Endodermal cell (in vitro differentiated cells): ENCODE measurements at places on chromosomes 13 and 19. TPM values are rescaled to one million over a fixed set of nuclear protein-coding genes. Genes with fewer than 3 reads are reported as not detected.

GRCh38 chr19:58229255-58229639 lies 533 bp downstream of the ZNF544 start:
- DNase-seq, result peak; percentile 81

Gene TBXA2R
- 0.38 to 0.63 TPM (median 0.42 TPM) in 3 replicates for total RNA-seq

Gene DCT
- not detected in 3 replicates for total RNA-seq

- DNase-seq, result no peak
Observed at GRCh38 chr13:35502456-35502855, 26.0 kb upstream of the MAB21L1 start.

DNA sequence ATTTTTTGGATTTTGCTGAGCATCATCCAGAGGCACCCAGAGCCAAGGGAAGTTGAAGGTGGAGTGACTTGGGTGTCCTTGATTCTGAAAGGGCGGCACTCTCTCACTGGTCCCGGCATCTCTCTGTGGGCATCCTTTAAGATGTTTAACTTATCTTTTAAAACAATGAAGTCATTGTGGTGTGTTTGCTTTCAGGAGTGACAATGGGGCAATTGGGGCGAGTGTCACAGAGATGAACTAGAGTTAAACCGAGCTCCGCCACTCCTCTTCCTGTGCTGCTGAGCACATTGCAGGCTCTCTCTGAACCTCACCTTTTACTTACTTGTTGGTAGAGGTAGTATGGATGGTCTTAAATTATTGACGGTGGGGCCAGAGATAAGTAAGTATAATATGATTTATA lies 295.7 kb downstream of the MYO16 start:
- DNase-seq, result peak; percentile 54

Gene SHC2
- 53.7 to 57.5 TPM (median 56.5 TPM) in 3 replicates for total RNA-seq

Gene MAG
- 0.32 TPM in 1 of 2 replicates, not detected in the other for total RNA-seq

Gene SERP2
- total RNA-seq, result 2.4 to 3.5 TPM (median 2.8 TPM) in 3 replicates

Gene ZNF416
- total RNA-seq, result 5.1 to 10.1 TPM (median 9.1 TPM) in 3 replicates

DNA sequence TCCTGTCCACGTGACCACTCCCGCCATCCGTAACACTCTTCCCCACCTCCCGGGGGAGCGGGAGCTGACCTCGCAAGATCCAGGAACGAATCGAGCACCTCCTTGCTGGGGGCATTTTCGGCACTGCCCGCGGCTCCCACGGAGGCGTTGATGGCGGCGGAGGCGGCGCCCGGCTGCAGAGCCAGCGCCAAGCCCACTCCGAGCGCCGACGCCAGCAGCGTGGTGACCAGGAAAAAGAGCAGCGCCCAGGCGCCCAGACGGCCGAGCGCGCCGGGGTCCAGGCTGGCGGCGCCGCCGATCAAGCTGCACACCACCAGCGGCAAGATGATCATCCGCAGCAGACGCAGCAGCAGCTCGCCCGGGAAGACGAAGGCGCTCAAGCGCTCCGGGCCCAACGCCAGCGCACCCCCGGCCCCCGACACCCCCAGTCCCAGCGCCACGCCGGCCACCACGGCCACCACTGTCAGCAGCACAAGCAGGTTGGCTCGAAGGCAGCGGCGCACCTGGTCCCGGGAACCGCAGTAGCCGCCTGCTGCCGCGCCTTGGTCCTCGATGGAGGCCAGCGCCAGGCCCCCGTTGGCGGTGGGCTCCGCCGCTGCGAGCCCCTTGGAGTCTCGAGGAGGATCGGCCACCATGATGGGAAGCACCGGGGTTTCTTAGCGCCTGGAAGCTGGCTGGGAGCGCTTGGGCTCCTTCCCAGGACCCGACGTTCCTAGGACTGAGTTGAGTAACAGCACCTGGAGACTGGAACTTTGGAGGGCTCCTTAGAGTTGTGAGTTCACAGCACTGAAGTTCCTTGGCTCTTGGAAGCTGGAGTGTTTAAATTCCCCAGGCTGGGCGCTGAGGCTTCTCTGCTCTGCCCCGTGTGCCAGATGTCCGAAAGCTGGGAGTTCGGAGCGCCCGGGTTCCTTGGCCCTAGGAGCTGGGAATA lies 798 bp downstream of the SLC1A5 start:
- DNase-seq, result peak; percentile 85

DNA sequence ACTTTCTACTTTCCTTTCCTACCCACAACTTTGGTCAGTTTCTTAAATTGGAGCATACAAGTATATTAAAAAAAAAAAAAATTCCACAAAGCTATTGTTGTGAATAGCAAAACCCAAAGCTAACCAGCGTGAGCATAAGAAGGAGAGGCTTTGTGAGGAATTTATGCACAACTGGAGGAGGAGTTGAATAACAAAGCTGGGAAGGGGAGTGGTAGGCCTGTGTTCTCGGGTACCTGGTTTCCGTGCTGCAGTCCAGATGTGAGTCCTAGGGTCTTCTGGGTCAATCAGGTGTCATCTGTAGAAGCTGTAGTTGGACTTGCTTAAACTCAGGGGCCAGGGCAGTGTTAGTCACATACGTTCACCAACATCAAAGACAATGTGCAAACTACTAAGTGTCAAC lies 422.5 kb upstream of the SGCG start:
- DNase-seq, result no peak

Gene APC2
- total RNA-seq, result 0.16 to 0.80 TPM (median 0.38 TPM) in 3 replicates

DNA sequence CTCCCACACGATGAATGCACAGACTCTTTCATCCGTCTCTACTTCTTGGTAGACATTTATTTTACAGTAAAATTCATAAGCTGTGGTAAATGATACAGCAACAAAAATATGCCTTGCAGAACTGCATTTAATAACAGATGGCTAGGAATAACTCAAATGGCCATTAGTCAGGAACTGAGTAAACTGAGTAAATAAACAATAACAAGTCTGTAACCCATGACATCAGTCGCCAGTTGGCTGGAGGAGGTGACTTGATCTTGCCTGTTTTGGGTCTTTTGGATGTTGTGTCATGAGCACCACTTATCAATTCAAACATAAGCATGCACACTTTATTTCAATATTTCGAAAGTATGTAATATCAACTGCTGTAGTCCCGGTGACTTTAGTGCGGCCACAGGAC lies 632.6 kb upstream of the ARGLU1 start:
- no peak for DNase-seq

GRCh38 chr19:35545001-35545854 lies at the start of gene TMEM147:
TSS of gene TMEM147 (plus strand) at chr19:35545626. CDS start at chr19:35545740, 114 bp downstream.
- peak; percentile 96 for DNase-seq

GRCh38 chr13:96089749-96090239 lies at the start of gene HS6ST3:
TSS of gene HS6ST3 (plus strand) at chr13:96090107.
- peak; percentile 88 for DNase-seq

Gene NLRP11
- not detected in 2 replicates for total RNA-seq

GRCh38 chr13:110294146-110294545 lies 12.8 kb downstream of the COL4A1 start:
- no peak for DNase-seq

- DNase-seq, result peak; percentile 95
Observed at GRCh38 chr19:52735734-52736133, 890 bp upstream of the ZNF611 start.

DNA sequence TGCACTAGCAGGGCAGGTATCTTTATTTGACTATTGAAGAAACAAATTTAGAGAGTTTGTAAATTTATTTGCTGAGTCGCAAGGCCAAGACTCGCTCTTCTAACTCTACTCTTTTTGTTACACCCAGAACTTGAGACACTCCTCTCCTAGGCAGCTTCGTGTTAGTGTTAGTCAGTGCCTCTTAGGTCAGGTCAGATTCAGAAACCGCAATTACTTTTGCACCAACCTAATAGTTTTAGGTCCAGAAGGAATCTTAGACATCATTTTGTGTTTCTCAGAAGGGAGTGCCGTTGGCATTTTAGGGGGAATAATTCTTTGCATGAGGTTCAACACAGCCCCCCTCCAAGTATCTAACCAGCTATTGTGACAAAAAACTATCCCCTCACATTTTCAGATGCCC lies 8.8 kb downstream of the GPR180 start:
- DNase-seq, result no peak

DNA sequence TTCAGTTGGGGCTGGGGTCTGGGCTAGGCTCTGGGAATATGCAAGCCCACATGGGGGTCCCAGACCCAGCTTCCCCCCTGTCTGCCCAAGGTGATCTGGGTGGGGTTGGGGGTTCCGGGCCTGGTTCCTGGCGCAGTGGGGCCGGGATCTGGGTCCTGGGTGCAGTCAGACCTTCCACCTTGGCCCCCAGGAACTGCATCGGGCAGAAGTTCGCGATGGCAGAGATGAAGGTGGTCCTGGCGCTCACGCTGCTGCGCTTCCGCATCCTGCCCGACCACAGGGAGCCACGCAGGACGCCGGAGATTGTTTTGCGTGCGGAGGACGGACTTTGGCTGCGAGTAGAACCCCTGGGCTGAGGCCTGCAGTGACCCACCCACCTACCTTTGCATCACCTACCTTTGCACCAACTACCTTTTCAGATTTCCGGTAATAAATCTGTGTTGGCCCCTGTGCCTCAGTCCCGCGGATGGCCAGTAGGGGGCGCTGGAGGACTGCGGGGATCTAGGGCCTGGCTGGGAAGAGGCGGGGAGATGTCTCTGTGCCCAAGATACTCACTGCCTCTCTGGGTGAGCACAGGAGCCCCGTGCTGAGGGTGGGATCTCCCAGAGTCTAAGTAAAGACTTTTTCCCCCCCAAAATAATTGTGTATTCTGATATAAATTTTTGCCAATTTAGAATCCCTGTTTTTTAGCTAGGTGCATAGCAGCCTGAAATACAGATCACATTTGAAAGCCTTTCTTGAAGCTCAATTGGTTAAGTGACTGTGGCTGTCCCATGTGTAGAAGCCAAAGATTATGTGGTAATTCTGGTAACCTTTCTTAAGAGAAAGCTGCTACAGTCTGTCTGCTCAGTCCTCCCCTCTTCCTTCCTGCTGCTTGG lies 11.5 kb upstream of the CYP4F3 start:
- DNase-seq, result peak; percentile 93

DNA sequence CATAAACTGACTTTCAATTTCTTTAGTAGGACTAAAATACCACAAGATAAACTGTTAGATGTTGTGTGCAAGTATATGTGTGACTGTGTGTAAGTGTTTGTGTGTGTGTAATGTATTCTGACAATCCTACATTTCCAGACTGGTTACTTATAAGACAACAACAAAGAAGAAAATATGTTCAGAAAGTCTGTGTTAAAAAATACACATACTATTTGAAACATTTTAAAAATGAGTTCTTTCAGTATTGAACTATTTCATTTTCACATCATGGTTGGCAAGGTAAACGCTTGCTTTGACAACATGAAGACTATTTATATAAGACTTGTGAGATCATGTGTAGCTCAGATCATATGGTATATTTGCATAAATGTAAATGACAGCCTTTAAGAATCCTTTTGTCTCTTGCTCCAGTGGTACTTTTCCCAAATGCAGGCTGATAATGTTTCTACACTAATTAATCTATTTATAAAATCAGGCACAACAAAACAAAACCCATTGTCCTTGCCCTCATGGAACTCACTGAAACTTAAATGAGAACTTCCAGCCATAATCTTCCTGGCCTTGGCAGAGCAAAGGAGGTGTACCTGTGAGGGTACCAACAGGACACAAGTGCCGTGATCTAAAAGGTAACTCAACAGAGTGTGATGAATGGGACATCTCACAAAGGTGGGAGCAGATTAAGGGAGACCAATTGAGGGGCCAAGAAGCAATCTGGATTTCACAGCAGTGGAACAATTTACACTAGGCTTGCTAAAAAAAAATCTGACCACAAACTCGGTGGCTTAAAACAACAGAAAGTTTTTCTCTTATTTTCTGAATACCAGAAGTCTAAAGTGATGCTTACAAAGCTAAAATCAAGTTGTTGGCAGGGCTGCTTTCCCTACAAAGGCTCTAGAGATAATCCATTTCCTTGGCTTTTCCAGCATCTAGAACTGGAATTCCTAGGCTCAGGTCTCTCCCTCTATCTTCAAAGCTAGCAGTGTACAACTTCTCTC lies 349.0 kb downstream of the TBC1D4 start:
- DNase-seq, result no peak

DNA sequence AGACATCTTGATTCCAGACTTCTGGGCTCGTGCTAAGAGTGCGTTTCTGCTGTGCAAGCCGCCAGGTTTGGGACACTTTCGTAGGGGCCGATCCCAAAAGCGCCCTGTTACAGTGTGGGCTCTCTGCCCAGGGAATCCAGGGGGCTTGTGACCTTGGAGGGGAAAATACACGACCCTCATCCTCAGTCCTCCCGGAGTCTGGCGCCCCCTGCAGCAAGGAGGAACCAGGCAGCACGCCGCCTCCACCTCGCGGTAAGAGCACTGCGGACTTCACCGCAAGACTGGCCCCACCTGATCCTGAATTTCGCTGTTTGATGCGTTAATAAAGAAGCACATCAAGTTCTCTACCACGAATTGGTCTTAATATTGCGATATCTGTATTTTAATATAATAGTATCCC lies 5.2 kb downstream of the POLRMT start:
- DNase-seq, result peak; percentile 85

DNA sequence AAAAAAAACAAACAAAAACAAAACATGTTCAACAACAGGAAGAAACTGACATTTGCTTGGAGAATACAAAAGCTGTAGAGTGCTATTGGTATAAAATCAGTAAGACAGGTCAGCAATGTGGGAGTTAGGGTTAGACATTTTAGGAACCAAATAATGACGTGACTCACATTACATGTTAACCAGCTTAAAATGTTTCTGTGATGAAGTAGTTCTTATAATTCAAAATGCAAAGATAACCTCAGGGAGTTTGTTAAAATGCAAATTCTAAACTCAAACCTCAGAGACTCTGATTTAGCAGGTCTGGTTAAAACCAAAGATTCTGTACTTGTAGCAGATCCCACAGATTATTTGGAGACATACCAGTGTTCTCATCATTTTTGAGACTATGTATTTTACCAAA lies 549.4 kb upstream of the SLITRK1 start:
- DNase-seq, result no peak

GRCh38 chr13:104270731-104271130 lies 1204.5 kb upstream of the SLC10A2 start:
- DNase-seq, result no peak

GRCh38 chr19:3154957-3155736 lies 19.3 kb downstream of the GNA15 start:
- no peak for DNase-seq

DNA sequence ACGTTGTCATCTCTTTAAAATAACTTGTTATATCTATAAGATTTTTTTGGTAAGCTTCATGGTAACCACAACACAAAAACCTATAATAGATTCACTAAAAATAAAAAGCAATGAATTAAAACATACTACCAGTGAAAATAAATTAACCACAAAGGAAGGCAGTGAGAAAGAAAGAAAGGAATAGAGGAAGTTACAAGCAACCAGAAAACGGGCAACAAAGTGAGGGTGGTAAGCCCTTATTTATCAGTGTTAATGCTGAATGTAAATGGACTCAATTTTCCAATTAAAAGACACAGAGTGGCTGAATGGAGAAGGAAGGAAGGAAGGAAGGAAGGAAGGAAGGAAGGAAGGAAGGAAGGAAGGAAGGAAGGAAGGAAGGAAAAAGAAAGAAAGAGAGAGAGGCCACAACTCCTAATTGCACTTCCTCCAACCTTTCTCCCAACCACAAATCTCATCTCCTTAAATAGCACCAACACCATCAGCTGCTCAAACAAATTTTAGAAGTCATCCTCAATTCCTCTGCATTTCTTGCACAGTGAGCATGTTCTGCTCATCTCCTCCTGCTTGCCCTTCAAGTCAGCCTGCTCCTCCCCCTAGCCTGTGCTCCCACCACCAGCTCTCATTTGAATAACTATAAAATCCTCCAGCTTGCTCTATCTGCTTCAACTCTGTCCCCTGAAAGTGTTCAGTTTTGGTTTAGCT lies 48.6 kb downstream of the CCNA1 start:
- no peak for DNase-seq

Gene ZNF835
- total RNA-seq, result 0.25 and 0.42 TPM in 2 replicates
